ENCODE measurements at places on chromosomes 7 and 10.

GRCh38 chr10:31099664-31100063 lies 68.0 kb upstream of the ZNF438 start:
- DNase-seq, result no peak

DNA sequence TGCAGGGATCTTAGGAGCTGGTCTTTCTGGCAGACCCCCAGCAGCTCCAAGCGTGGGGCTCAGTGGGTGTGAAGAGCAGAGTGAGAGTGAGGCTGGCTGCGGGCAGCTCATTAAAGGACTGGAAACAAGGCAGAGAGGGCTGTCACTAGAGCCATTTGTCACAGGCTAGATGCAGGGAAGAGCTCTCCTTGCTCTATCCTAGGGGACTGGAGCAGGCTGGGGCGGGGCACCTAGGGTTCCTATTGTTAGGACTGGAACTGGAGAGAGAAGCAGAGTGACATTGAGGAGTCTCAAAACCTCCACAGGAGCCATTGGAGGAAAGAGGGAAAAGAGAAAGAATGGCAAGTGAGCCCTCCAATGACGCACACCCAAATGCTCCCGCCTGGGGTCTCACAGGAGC lies 772 bp upstream of the DDC start:
- DNase-seq, result no peak

DNA sequence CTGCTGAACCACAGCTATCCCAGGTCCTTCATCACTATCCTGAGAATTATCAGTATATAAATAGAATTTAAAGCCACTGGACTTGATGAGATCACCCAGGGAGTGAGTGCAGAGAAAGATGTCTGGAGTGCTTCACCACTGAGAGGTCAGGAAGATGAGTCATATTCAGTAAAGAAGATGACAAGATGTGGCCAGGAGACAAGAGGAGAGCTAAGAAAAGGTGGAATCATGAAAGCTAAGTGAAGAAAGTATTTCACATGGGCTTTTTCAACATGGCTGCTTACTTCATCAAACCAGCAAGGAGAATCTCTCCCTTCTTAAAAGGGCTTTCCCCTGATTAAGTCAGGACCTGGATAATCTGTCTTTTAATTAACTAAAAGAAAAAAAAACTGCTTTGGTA lies 9.1 kb upstream of the PRKAR2B start:
- DNase-seq, result no peak

- no peak for DNase-seq
Observed at GRCh38 chr10:31153692-31154091, 122.0 kb upstream of the ZNF438 start.

DNA sequence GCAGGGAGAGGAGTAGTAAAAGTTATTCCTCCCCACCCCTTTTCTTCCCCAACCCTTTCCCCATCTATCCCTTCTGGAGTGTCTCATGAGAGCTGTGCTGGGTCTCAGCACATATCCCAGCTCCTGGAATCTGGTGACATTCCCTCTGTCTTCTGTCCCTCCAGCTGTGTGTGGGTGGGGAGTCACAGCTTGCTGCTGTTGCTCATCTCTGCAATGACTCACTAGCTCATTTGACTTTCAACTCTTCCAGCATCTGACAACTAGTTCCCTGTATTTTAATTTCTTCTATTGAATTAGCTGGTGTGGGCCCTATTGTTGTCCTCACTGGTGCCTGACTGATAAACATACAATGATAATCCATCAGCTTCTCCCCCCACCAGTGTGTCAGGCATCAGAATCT lies 198.9 kb upstream of the AUTS2 start:
- no peak for DNase-seq

All from stimulated activated CD8-positive, alpha-beta memory T cell treated with anti-CD3 and anti-CD28 coated beads, Interleukin-4, amount 100 ng/mL, for 4 hours (primary cell).